ENCODE measurements at places on chromosomes 4 and X. TPM values are rescaled to one million over a fixed set of nuclear protein-coding genes. Genes with fewer than 3 reads are reported as not detected.

DNAAF6 gene
- total RNA-seq, result not detected

SLC26A1 gene
- not detected for total RNA-seq

FAM9B gene
- not detected for total RNA-seq

YY2 gene
- 3.2 TPM for total RNA-seq

ATP10D gene
- 60.2 TPM for total RNA-seq

FAT1 gene
- 438 TPM for total RNA-seq

ADAMTS3 gene
- not detected for total RNA-seq

PRDM8 gene
- 17.3 TPM for total RNA-seq

C4orf51 gene
- not detected for total RNA-seq

MAP3K15 gene
- total RNA-seq, result 0.13 TPM

GSX2 gene
- total RNA-seq, result not detected

PCDH11X gene
- total RNA-seq, result not detected

KIAA1210 gene
- total RNA-seq, result not detected

SSX4 gene
- not detected for total RNA-seq

TMEM31 gene
- total RNA-seq, result not detected

RAP2C gene
- total RNA-seq, result 23.2 TPM

S100G gene
- not detected for total RNA-seq

FGFBP1 gene
- total RNA-seq, result not detected

SERTM2 gene
- not detected for total RNA-seq

NHSL2 gene
- total RNA-seq, result 0.60 TPM

TLR3 gene
- total RNA-seq, result 0.57 TPM

GAGE12J gene
- total RNA-seq, result not detected

SSX4B gene
- not detected for total RNA-seq

HS6ST2 gene
- not detected for total RNA-seq

SPANXB1 gene
- not detected for total RNA-seq

DCTD gene
- total RNA-seq, result 154 TPM

CRMP1 gene
- total RNA-seq, result not detected

PUDP gene
- total RNA-seq, result 24.8 TPM

DACH2 gene
- not detected for total RNA-seq

CCDC110 gene
- total RNA-seq, result not detected

VCX gene
- not detected for total RNA-seq

EXOSC9 gene
- total RNA-seq, result 40.4 TPM

SRPX gene
- total RNA-seq, result 39.7 TPM

Measured in HFFc6 (cell line).